ENCODE measurements at places on chromosomes 5 and 9.

DNA sequence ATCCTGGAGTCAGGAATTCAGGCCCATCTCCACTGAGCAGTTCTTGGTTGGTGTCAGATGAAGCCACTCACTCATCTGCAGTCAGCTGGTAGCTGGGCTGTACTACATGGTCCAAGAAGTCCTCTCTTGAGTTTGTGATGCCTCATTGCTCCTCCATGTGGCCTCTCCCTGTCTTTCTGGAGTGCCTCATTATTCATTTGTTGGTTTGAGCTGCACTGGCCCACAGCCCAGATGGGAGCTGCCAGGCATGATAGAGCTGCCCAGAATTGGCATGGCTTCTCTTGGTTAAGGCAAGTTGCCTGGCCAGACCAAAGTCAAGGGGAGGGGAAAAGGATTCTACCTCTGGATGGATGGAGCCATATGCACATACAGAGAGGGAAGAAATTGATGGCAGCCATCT, 8.0 kb downstream of the PTCD2 start:
- no peak for DNase-seq

DNA sequence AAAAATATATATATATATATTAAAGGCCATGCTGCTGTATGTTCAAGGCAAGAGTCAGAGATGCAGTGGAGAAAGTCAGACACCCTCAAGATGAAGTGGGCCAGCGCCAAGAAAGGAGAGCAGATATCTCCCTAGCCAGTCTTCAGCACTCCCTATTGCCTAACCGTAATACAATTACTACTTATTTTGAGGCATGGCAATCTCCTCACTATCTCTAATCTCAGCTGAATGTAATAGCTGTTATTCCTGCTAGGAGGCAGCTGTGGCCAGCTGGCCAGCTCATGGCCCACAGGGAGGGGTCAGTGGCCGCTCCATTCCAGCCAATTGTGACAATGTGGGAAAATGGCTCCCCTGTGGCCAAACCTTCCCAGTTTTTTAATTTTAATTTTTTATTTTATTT, 87.5 kb upstream of the FBXW11 start:
- no peak for DNase-seq

- no peak for DNase-seq
Observed at GRCh38 chr5:158170060-158170459, 311.1 kb upstream of the CLINT1 start.

- DNase-seq = no peak
Observed at GRCh38 chr5:117943541-117943940, 1044.8 kb downstream of the DTWD2 start.

DNA sequence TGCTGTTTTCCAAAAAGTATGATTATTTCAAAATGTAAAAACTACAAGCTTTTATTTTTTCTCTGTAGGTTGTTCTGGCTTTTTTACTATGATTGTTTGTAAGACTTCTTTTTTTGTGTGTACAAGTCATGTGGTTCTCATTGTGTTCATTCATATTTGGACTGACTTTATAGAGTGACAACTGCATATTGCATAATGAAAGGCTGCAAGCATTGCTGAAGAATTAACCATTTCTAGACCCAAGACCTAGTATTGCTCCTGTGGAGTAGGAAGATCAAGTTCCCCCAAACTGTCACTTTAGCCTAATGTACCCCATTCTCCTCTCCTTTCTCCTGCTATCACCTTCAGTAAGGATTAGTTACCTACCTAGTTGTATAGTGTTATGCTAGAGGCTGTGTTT, 10.0 kb downstream of the MAP1B start:
- DNase-seq = no peak

GRCh38 chr5:134263801-134264200, 37.9 kb upstream of the PPP2CA start:
- no peak for DNase-seq

- DNase-seq = no peak
Observed at GRCh38 chr9:86324308-86324707, 29.9 kb downstream of the TUT7 start.

DNA sequence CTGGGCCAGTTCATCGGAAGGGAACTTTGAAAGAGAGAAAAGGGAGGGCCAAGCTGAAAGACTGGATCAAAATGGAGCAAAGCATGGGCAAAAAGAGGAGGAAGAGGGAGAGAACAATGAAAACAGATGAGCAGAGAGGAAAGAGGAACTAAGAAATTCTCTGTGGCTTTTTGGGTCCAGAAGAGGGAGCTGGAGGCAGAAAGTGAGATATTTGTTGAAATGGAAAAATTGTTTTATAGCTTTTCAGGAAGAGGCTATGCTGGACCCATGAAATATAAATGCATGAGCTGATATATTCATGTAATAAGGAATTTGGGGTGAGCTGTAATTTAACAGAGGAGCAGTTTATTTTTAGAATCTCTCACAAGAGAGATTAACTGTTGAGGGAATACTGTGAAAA, 457.3 kb downstream of the DMAC1 start:
- no peak for DNase-seq

- no peak for DNase-seq
Observed at GRCh38 chr5:137607771-137608170, 108.6 kb upstream of the SPOCK1 start.

DNA sequence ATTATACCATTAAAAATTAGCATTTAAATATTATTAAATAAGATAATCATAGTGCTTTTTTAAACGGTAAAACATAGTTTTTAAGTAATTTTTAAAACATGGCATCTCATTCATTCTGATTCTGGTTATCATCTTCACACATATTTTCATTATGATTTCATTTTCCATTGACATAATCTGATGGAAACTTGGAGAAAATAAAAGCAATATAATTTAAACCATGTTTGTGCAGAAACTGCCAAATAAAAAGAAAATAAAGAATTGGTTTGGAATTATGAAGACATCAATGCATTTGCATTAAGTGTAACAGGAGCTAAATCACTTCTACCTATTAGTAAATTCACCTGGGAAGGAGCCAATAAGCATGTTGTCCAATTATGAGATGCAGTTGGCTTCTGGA, 490.1 kb upstream of the CD180 start:
- DNase-seq = no peak

DNA sequence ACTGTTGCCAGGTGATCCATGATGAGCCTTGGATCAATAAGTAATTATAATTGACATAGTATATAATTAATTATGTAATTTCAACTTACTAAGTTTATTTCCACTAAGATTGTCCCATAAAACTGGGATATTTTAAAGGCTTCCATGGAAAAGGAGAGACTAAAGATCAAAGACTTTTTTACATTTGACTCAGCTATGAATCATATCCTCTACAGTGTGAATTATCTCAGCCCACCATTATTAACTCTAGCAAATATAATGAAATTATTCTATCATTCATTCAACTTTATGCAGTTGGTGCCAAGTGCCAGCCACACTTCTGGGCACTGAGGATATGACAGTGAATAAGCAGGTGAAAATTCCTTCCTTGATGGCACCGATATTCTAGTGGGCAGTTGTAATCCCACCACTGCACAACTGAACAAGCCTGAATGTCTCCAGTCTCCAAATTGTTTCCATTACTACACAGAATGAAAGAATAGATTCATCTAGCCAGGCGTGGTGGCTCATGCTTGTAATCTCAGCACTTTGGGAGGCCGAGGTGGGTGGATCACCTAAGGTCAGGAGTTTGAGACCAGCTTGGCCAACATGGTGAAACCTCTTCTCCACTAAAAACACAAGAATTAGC, 21.9 kb upstream of the TXN start:
- DNase-seq = no peak

Data from stimulated activated CD8-positive, alpha-beta memory T cell treated with anti-CD3 and anti-CD28 coated beads, Interleukin-4, amount 100 ng/mL, for 4 hours (primary cell).